Activated CD4-positive, alpha-beta T cell treated with anti-CD3 and anti-CD28 coated beads for 36 hours (primary cell): ENCODE measurements at places on chromosomes 2 and 18.

- peak; percentile 65 for DNase-seq
Measured at GRCh38 chr2:17851731-17852585, 26.5 kb upstream of the KCNS3 start.

GRCh38 chr2:12300019-12300602 lies 416.6 kb upstream of the TRIB2 start:
- no peak for DNase-seq

DNA sequence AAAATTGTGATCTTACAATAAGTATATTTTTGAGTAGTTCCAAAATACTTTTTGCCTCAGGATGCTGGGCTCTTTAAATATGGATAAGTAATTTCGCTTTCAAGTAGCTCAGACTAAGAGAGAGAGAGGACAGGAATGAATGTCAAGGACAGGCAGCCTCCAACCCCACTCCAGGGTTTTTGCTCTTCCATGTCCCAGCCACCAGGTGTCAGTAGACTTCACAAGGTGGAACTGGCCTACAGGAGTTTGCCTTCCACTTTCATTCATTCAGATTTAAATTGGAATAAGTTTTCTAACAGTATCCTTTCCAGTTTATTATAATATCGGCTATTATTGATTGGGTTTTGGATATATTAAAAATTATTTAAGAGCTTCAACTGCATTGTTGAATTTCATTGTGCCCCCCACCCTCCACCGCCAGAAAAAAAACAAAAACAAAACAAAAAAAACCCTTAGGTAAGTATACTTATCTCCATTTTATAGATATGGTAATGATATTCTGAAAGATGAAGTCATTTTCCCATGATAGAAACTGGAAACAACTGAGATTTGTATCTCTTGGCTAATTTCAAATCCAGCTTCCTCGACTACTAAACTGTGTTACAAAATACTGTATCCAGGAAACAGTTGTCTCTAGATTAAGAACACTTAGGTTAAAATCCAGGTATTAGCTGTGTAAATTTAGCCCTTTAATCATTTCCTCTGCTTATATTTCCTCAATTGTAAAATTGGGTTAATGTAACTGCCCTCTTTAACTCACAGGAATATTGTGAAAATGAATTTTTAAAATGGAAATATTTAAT lies 793.1 kb downstream of the ERBB4 start:
- peak; percentile 48 for DNase-seq

GRCh38 chr2:26522751-26523171 lies 44.8 kb upstream of the OTOF start:
- no peak for DNase-seq

- no peak for DNase-seq
Measured at GRCh38 chr2:12304564-12305171, 412.1 kb upstream of the TRIB2 start.

DNA sequence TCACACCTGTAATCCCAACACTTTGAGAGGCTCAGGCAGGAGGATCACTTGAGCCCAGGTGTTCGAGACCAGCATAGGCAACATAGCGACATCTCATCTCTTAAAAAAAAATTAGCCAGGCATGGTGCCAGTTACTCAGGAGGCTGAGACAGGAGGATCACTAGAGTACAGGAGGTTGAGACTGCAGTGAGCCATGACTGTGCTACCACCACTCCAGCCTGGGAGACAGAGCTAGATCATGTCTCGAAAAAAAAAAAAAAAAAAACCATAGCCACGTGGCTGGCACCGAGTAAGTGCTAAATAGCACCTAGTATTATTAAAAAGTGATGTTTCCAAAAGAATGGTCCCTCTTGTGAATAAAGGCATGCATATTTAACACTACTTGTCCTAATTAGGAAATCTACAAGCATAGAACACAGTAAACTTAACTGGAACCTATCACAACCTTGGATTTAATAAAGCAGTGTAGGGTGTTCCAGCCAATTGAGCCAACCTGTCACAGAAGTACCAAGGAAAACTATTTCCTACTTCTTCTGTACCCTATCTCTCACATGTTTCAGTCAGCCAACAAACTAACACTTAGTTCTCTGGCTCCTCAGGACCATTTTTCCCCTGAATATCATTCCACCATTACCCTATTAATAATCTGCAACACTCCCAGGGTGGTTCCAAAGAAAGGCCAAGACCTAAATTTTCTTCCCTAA lies 8.8 kb downstream of the RAB1A start:
- DNase-seq: no peak

DNA sequence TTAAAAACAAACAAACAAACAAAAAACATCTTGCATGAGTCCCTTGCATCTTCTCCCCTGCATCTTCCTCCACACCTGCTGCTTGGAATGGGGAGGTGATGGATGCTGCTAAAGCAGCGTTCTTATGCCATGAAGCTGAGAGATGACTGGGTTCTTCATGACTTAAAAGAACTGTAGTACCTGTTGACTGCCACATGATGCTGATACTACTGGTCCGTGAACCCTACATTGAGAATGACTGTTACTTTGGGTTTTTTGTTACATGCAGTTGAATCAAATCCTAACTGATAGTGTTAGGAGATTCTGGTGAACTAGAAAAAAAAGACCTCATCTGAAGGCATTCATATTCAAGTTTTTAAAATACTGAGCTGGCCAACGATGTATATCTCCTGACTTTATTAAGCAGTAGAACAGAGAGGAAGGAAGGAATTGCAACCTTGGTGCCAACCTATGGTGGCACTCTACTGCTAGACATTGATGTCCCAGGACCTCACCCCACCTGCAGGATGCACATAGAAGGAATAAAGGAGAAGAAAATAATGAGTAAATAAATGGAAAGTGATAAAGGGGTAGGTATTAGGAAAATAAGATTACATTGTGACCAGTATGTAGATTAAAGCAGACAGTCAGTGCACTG lies 63.2 kb upstream of the SPAG16 start:
- DNase-seq: no peak

DNA sequence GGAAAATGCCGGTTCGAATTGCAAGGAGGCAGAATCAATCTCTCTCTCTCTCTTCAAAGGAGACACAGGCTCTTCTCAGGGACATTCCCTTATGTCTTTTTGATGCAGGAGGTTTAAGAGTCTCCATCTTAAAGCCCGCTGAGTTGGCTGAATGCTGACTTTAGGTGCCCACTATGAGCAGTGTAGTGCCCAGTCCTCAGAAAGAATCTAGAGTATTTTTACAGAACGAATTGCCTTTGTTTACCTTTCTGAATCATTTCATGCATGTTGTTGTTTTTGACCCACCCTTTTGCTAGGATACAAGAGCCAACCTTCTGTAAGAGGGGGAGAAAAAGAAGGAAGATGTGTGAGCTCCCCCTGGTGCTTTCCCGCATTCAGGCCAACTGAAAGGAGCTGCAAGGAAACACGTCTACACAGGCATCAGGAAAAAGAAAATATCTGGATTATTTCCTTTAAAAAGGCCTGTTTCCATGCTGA lies 193.5 kb upstream of the TCF4 start:
- DNase-seq: peak; percentile 6

DNA sequence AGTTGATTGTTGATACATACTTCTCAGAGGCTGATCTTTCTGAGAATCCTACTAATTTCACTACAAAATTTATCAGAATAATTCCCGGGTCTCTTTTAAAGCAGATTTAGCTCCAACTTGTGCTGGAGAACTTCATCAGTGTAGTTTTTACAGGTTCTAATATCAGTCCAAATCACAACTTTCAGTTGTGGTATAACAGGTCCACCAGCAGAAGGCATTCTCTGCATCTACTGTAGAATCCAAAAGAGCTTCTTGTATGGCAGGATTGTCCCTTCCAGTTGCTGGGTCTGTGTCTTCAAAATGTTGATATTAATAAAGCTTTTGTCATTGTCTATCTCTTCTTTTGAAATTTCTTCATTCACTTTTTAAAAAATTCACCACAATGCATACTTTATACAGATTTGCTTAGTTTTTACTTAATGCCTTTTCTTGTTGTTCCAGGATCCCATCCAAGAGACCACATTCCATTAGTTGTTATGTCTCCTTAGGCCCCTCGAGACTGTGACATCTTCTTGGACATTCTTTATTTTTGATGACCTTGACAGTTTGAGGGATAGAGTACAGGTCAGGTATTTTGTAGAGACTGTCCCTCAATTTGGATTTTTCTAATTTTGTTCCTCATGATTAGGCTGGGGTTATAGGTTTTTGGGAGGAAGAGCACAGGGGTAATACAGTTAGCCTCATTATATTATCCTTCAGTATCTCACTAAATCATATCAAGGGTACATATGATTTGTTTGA lies 490.5 kb upstream of the MEX3C start:
- DNase-seq: no peak

DNA sequence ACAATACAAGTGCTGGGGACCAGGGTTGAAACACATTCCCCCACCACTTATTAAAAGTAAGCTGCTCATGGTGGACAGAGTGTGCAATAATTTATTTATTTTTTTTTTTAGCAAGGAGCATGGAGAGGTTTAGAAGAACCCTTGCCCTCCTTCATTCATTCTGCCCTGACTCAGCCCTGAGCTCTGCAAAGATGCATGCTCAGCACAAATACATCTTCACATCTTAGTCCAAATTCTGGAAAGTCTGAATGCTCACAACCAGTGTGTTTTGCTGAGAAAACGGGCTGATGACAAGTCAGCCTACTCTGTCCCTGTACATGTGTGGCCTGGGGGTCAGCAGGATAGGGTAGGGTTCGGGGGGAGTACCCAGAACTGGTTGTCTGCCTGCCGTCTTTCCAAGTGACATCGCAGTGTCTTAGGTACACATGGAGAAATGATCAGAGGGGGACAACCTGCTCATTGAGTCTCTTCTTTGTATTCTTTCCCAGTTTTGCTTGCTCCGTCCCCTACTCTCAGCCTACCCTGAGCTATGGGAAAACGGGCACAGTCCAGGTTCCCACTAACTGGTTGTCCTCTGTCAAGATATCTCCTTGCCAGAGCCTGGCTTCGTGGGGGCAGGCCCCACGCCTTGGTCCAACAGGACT lies 76.4 kb downstream of the ADD2 start:
- DNase-seq: no peak

- DNase-seq: peak; percentile 72
Measured at GRCh38 chr2:72893594-72894319, 6.5 kb downstream of the SPR start.

GRCh38 chr18:36301884-36302283 lies 4.4 kb downstream of the FHOD3 start:
- DNase-seq: no peak

DNA sequence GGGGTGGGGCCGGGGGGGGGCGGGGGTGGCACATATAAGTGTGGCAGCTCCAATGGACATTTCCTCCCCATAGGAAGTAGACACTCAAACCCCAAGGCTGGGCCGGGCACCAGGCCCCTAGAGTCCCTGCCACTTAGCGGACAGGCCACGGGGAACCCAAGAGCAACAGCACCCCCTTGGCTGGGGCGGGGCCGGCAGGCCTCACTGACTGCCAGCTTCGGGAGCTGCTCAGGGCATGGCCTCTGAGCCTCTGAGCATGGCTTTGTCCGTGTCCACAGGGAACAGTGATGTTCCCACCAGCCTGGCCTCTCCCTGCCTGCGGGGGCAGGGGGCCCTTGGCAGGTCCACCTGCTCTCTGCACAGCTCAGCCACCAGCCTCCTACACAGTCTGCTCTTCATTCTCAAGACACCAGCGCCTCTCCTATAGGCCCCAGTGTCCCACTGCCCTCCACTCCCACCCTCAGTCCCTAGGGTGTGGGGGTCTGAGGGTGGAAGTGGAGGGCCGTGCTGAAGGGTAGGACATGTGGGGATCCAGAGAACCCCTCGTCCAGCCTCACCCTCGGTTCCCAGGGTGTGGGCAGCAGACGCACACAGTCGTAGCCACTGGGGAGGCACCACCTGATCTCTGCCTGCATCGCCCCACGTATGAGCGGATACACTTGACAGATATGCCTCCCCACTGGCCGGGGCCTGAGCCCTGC lies 106.7 kb downstream of the FAM210A start:
- DNase-seq: no peak

DNA sequence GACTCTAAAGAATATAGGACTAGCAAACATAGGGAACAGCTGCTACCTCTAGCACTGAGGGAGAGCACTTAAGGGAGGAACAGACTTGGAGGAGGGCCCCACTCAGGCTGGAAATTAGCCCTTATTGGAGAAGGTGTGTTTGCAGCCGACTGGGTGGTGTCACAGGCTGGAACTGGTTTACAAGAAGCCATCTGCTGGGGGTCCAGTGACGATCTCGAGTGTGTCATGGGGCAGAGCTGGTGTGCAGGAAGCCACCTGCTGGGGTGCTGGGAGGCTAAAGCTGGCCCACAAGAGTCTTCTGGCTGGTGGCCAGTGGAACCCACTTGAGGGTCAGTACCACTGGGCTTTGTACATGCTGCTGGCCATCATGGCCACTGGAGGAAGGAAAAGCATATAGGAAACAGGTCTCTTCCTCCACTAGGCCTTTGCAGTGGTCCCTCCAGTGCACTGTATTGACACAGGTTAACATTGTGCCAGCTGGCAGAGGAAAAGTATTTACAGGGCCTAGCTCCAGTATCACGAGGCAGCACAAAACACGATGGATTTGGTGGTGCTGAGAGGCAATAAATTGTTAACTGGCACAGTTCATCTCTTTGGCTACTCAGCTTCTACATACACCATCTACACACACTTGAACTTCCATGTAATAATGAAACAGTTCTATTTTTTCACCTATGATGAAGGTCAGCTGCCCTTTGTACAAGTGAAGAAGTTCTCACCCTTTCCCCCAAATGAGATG lies 43.6 kb downstream of the MAP3K20 start:
- no peak for DNase-seq

DNA sequence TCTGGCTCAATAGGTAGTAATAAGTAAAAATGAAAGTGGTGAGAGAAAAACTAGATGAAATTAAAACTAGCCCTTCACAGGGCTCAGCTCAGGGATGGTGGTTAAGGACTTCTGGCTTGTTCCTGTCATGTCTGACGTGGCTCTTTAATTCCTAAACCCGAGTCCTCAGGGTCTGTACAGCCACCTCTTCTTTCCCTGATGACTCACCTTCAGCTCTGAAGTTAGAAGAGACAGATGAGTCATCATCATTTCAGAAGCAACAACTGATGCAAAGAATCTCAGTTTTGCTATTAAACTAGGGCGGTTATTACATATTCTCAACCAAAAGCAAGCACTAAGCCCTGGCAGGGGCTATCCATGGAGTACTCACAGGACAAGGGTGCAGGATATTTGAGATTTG lies 24.0 kb upstream of the ITGB6 start:
- peak; percentile 56 for DNase-seq

DNA sequence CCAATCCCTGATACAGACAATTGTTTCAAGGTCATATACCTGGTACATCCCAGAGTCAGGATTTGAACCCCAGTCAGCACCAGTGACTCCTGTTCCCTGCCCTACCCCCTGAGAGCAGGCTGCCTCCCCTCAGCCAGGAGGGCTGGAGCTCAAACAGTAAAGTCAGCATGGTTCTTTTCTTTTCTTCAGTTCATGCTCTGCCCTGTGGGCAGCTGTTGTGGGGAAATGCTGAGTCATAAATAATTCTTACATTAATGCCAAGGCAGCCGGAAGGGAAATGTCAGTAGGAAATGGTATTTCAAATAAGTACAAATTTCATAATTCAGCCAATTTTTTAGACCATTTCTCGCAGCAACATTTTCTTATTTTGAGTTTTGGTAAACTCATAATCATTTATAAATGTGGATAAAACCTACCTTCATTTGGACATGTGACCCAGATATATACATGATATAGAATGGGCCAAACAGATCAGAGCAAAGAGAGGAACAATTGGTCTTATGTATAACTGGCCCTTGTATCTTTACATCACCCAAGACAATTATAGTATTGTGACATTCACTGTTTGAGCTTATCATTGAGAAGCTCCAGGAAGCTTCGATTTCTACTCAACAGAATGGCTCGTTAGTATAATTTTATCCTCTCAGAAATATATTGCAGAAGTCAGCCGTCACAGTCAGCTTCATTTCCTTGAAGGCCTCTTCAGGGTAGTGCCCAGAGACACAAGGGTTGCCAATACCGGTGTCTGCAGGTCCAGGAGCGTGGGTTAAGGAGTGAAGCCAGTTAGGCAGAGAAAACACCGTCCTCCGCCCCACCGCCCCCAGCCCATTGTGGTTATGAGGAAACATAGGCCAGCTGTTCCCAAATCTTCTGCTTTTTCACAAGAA lies 28.0 kb upstream of the SCYGR1 start:
- no peak for DNase-seq
